Renal pelvis (tissue), 12 donors: ENCODE measurements at places on chromosomes 1 and 21. TPM values are rescaled to one million over a fixed set of nuclear protein-coding genes. Genes with fewer than 3 reads are reported as not detected.

DNA sequence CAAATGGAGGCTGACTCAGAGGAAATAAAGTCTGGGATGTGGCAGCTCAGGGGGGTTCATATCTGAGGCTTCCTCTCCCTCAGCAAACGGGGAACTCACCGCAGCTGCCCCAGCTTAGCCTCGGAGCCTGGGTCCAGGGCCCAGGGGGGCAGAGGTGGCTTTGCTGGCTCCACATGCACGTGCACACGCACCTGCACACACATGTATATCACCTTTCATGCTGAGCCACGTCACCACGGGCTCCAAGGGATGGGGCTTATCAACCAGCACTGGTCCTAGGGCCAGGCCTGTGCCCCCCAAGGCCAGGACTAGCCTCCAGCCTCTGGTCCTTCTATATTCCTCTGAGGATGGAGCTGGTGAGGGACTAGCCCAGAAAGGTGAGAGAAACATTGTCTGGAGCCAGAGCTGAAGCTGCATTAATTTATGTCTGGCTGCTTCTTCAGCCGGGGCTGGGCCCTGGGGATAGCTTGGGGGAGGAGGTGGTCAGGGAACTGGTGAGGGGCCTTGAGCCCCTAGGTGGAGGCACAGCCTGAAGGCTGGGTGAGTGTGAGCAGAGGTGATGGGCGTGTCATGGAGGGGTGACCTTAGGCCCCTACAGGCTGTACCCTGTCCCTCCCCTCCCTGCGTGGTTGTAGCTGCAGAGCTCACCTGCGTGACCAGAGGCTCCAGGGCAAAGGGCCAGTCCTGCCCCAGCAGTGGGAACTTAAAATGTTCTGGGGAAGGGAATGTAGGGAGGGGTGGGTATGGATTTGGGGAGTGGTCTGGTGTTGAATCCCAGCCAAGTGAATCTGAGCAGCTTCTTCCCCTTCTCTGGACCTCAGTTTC, 520.8 kb downstream of the PTPRU start:
- DNase-seq = no peak

DNA sequence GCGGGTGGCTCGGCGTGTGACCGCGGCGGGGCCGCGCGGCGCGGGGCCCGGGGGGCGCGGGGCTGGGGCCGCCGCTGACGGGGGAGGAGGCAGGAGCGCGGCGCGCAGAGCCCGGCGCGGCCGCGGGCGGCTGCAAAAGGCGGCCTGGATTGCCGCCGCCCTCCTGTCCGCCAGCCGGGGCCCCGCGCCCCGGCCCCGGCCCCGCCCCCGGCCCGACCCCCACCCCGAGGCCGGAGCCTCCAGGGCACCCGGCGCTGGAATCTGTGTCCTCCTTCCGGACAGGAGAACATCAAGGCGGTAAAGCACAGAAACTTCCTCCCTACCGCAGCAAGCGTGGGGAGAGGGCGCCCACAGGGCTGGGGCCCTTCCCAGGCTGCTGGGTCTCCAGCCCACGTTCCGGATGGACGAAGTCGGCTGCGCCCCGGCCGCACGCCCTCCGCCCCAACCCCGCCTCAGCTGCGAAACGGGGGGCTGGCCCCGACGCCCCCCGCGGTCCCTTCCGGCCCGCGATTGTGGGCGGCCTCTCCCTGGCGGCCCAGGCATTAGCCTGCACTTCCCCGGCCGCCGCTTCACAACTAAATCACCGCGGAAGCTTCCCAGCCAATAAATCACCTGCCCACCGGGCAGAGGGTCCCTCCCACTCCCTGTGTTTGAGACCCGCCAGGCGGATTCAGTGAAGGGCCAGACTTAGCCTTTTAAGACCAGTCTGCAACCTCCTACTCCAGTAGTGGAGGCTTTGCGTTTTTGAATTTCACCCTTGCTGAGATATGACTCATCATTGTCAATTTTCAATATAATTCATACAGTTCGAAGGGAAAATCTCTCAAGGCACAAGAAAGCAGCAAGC, 106.0 kb downstream of the SLC45A1 start:
- DNase-seq = peak; percentile 91

DNA sequence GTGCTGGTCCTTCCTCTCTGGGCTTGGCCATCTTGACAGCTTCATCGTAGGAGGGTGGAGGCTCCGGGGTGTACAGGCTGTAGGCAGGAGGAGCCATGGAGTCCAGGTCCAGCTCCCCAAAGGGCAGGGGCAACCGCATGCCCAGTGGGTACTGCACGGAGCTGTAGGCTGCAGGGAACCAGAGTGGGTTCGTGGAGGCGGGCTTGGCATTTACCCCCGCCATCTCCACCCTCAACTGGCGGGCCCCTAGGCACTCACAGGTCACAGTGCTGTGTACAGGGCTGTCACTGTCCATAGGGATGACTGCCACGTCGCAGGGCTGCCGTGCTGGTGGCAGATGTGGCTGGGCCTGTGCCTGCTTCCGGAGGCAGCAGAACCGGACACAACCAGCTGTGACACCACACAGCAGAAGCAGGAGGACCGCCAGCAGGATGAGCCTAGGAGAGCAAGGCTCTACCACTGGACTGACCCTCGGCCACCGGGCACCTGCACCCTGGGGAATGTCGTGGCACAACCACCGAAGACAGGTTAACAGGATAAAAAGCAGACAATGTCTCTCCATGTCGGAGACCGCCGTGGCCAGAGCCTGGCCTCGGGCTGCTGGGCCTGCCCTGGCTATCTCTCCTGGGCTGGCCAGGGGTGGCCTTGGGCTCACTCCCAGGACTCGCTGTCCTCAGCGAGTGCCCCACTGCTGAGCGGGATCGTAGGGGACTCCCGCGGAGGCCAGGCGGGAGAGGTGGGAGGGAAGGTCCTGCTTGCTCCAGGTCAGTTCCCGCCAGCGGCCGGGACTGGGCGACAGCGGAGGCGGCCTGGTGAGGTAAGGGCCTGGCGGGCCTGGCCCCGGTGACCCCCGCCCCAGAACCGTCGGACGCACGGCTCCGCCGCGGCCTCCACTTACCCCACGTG, 831 bp downstream of the TMEM52 start:
- DNase-seq = no peak

- DNase-seq = no peak
Measured at GRCh38 chr1:18069903-18070302, 37.7 kb upstream of the IGSF21 start.

GRCh38 chr1:6536291-6536690, 18.0 kb downstream of the NOL9 start:
- DNase-seq = no peak

- no peak for DNase-seq
Measured at GRCh38 chr1:205751036-205751651, 1.2 kb upstream of the NUCKS1 start.

BGLAP gene
- 1.7 TPM for polyA plus RNA-seq

- DNase-seq = peak; percentile 19
Measured at GRCh38 chr1:65791801-65792668, 660 bp upstream of the PDE4B start.

GRCh38 chr1:233641029-233641428, 27.1 kb downstream of the KCNK1 start:
- no peak for DNase-seq

BCL2L15 gene
- 0.19 TPM for polyA plus RNA-seq

DNA sequence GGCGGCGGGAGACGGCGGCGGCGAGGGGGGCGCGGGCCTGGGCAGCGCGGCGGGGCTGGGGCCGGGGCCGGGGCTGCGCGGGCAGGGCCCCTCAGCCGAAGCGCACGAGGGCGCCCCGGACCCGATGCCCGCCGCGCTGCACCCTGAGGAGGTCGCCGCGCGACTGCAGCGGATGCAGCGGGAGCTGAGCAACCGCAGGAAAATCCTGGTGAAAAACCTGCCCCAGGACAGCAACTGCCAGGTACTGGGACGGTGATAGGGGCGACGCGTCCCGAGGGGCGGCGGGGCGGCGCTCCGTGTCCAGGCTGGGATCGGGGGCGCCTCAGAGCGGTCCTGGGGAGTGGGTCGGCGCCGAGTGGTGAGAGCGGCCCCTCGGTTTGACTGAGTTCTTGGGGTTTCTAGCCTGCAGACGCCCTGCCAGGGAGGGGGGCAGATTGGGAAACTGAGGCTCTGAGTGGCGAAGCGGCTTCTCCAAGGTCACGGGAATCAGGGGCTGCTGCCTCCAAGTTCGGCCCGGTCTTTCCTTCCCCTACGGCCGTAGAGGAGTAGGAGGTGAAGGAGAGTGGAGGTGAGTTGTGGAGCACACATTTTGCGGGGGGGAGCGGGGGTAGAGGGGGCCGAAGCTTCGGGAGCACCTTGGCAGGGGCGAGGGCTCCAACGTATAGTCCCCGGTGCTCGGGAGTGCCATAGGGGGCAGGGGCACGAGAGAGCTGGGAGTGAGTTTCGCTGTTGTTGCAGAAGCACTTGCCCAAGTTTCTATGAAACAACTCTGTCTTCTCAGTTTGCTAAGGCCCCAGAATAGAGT, 508 bp downstream of the RAVER2 start:
- DNase-seq = peak; percentile 43

- no peak for DNase-seq
Measured at GRCh38 chr1:117782056-117782455, 147.4 kb downstream of the GDAP2 start.

GRCh38 chr21:43702785-43703034, 16.2 kb upstream of the PDXK start:
- DNase-seq = no peak

DNA sequence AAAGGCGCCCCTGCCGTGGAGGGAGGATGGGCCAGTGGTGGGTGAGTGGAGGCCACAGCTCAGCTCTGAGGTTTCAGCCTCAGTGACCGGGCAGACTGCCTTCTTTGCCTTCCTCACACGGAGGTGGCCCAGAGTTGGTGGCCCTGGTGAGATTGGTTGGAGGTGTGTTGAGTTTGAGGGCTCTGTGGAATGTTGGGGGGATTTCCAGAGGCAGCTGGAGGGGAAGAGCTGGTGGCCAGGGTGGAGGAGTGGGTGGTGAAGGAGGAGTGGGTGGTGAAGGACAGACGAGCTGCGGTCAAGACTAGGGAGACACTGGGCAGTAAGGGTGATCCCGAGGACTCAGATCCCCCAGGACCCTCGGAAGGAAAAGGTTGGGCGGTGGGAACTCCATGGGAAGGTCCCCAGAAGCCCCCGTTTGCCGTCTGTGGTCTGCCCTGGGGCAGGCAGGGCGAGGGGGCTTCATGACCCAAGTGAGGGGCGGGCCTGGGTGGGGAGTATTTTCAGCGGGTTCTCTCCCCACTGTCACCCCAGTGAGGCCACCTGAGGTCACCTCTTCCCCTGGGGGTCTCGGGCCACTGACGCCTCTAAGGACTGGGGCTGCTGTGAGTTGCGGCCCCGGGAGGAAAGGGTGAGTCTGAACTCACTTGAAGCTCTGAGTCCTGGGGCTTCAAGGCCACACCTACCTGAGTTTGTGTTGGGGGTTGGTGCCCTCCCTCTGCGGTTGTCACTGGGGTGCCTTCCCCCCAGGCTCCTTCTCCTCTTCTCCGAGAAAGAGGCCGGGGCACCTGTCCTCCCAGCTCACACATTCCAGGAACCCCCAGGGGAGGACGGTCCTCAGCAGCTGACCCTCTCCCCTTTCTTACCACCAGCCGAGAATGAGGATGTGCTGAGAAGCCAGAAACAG, 22.7 kb upstream of the PIK3CD start:
- no peak for DNase-seq

DNA sequence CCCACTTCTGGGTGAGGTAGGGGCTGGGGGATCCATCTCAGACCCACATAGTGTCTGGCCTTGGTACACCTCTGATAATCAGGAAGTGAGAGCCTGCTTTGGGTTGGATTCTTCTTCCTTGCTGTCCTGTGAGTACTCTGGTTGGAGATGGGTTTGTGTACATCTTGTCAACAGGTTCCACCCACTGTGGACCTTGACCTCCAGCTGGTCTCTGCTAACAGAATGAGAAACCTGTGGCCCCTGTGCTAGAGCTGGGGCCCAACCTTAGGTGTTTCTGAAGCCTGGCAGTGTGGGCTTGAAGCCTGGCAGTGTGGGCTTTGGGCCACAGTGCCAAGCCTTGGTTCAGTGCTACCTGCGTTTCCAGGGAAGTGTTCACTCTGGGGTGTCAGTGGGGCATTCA, 2.6 kb downstream of the ZBTB48 start:
- DNase-seq = no peak

EXTL1 gene
- 1.7 TPM for polyA plus RNA-seq

TAL1 gene
- 6.1 TPM for polyA plus RNA-seq

SLC2A5 gene
- 1.6 TPM for polyA plus RNA-seq

CR1L gene
- 2.2 TPM for polyA plus RNA-seq

DNA sequence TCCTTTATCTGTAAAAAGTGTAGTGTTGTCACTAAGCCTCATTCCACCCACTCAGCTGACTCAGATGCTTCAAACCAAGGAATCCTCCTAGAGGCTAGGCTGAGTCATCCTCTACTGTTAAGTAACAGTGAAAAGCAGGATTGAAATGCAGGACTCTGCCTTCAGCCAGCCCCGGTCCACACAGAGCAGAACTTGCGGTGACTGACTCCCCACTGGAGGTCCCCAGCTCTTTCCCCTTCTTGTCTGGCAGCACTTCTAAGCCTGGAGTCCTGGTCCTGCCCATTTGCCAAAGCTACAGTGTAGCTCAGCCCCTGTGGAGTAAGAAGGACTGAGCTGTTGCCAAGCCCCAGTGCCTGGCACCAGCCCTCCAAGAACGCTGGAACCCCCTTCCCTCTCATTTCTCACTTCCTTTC, 1.7 kb downstream of the RAB7B start:
- no peak for DNase-seq

- DNase-seq = no peak
Measured at GRCh38 chr1:169025412-169025811, 81.1 kb upstream of the ATP1B1 start.
